Panc1 (cell line): ENCODE measurements at places on chromosomes 6 and 20.

GRCh38 chr6:137764464-137764863 is 102.6 kb upstream of the TNFAIP3 start:
- no peak for DNase-seq

DNA sequence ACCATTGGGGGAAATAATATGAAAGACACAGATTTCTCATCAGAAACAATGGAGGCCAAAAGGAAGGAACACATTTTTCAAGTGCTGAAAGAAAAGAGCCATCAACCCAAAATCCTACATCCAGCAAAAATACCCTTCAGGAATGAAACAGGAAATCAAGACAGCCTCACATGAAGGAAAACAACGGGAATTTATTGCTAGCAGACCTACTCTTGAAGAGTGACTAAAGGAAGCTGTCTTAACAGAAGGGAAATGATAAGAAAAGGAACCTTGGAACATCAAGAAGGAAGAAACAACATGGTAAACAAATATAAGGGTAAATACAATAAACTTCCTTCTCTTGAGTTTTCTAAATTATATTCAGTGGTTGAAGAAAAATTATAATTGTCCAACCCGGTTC is 44.2 kb downstream of the RNF24 start:
- no peak for DNase-seq

GRCh38 chr20:39108746-39109145 is 146.6 kb downstream of the DHX35 start:
- no peak for DNase-seq

DNA sequence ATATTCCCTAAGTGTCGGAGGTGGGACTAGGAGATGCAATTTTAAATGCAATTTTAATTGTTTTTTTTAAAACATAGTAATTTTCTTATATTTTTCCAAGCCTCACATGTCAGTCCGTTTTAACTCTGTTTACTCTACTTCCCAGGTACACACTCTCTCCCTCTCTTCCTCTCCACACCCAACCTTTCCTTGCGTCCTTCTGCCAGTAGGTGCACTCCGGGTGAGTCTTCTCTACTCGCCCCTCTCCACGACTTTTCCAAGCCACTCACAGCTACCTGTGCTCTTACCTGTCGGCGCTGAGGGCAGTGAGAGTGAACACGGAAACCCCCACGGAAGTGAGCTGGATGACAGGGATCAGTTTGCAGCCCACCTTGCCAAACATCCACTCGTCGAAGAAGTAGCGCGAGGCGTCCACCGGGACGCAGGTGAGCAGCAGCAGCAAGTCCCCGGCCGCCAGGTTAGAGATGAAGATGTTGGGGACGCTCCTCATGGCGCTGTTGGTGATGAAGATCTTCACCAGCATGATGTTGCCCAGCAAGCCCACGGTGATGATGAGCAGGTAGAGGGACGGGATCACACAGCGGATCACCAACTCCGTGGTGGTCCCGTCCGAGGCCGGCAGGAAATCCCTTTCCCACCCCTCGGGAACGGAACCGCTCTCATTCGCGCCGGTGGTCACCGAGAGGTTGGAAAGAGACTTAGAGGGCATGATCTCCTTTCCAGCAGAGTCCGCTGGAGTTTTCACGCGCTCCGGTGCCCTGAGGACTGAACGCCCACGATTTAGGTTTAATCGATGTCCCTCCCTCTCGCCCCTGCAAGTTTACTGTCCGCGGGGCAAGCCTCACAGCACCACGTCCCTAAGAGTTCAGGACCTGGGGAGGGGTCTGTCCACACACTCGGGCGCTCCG is 44.5 kb upstream of the GJE1 start:
- DNase-seq, result no peak

GRCh38 chr6:113809826-113810225 is 47.3 kb upstream of the MARCKS start:
- DNase-seq, result no peak

DNA sequence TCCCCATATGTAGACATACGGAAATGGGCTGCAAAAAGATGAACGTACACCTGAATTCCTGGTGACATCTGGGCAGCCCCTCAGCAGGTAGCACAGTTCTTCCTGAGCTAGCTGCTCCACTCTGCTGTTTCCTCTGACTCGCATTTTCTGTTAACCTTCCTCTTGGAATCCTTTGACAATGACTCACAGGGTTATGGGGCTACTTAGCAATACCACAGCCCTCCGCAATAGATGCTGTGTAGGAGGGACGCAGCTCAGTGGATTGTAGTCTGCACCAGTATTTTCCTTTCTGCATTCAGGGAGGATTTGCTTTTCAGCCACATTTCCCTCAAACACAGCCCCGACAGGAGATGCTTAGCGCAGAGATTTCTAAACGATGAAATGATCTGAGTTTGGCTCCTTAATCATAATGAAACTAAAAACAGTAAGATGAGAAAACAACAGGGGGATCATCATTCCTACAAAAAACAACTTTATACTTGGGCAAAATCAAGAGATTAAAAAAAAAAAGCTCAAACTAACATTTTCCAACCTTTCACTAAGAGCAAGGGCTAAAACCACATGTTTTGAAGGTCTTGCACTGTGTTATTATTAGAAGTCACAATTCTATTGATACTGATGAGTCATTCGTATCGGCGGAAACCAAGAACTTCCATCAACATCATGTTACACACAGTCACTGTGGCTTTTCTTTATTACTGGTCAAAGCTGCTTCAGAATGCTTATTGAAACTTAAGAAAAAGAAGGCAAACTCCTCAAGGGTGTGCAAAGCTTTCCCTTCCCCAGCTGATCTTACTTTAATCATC is 12.2 kb downstream of the BACH2 start:
- no peak for DNase-seq

GRCh38 chr6:68238097-68238601 is 396.9 kb upstream of the ADGRB3 start:
- no peak for DNase-seq

- no peak for DNase-seq
Measured at GRCh38 chr20:40568200-40568599, 120.8 kb downstream of the MAFB start.

GRCh38 chr6:53165293-53165692 is 16.7 kb upstream of the GCM1 start:
- no peak for DNase-seq

- no peak for DNase-seq
Measured at GRCh38 chr20:41135187-41135887, 2.0 kb upstream of the PLCG1 start.

GRCh38 chr6:26365633-26365995 is 616 bp downstream of the BTN3A2 start:
- DNase-seq, result no peak

GRCh38 chr6:43024436-43024835 is 3.0 kb downstream of the RRP36 start:
- DNase-seq, result no peak

DNA sequence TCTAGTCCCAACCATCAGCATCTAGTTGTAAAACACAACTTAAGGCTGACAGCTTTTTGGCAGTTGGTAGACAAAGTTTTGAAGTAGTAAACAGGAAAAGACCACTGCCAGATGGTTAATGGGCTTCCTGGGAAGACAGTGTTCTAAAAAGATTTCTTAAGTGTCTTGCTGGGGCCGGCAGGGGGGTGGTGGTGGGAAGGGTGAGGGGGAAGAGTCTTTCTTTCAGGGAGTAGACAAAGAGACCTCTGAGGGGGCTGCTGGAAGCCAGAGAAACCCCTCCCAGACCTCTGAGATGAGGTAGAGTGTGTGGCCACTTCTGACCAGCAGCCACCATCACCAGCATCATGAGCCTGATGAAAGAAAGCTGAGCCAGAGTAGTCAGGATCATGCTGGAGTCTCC is 784.9 kb downstream of the TENT5A start:
- DNase-seq, result no peak

DNA sequence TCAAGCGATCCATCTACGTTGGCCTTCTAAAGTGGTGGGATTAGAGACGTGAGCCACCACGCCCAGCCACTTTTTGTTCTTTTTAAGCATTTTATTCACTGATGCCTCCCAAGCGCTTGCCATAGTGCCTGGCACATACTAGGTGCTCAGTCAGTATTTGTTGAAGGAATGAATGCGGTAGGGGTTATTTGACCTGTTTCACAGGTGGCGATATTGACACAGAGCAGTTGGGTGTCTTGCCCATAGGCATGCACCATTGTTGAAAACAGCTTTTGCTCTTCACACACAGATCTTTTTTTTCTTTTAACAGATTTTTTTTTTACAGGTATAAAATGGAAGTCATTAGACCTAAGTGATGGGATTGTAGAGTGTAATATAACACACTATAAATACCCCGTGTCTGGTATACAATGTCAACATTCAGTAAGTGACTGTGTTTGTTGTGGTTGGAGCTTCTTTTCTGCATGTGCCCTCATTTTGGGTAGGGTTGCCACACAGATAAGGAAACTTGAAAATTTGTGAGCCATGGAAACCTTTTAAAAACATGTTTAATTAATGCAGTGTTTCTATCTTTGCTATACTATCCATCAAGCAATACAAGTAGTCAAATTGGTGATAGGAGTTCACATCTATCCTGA is 24.8 kb downstream of the RREB1 start:
- no peak for DNase-seq

DNA sequence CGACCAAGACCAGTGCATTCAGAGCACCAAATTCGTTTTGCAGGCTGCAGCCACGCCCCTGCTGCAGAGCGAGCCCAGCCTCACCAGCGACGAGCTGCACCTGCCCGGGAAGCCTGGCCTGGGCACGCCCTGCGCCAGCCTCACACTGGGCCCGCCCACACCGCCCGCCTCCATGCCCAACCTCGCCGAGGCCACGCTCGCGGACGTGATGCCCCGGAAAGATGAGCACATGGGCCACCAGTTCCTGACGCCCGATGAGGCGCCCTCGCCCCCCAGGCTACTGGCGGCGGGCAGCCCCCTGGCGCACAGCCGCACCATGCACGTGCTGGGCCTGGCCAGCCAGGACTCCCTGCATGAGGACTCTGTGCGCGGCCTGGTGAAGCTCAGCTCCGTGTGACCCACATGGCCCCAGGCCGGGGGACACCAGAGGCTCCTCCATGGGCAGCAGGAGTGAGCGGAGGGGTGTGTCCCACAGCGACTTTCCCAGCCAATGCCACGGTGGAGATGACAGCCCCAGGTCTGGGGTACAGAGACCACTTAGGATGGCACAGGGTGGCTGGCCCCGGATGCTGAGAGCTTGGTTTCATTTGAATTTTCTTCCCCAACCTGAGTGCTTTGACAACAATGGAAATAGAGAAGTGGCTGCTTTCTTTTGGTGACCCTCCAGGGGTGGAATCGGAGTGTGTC is 150.2 kb upstream of the SNX9 start:
- DNase-seq, result no peak

DNA sequence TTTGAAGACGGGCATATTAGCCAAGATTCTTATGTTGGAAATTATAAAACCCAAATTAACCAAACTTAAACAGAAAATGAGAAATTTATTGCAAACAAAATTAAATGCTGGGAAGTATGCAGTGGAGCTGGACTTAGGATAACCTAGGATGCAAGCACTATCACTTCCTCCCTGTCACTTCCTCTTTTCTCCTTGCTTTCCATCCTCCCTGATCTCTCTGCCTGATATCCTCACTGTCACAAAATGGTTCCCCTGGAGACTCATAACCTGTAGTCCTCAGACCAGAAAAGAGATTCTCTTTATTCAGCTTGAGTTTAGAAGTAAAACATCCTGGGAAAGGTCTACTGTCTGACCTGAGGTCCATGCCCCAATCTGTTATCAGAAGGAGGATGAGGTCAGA is 7.4 kb upstream of the KLHL32 start:
- no peak for DNase-seq
